ENCODE measurements at places on chromosomes 11 and 22.

GRCh38 chr11:91231226-91231625, 993.4 kb upstream of the FAT3 start:
- no peak for DNase-seq

GRCh38 chr11:95426823-95427462, 195.9 kb upstream of the SESN3 start:
- DNase-seq: no peak

GRCh38 chr22:48426466-48427380, 1401.0 kb downstream of the BRD1 start:
- DNase-seq: no peak

DNA sequence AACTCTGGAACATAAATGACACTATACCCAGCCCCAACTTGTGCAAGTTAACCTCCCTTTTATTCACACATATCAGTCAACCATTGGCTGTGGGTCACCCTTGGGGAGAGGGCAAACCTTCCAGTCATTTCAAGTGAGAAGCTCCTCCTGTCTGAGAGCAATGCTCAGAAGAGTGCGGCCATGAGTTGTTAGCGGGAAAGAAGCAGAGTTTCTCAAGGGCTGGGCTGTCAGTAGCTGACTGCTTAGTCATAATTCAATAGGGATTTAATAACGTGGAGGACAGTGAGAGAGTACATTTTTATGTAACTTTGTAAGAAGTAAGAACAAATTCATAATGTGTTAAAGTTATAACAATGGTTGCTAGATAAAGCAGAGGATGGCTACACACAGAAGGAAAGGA, 5.1 kb downstream of the PATE2 start:
- no peak for DNase-seq

DNA sequence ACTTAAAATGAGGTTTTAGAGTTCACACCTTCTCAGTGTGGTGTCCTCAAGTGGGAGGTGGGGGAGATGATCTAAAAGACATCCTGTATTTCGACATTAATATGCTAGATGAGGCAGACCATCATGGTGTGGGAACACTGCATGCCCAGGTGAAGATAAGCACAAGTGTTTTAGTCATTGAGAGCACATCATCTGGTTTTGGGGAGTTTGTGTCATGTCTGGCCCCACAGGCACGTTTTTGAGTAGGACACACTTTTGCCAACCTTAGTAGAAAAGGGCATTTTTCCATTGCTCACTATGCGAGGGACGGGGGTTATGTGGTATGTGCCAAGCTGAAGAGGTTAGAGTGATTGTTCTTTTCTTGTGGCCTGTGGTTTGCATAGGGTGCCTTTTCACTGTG, 189.3 kb downstream of the DBX1 start:
- DNase-seq: no peak

All from stimulated activated CD4-positive, alpha-beta T cell treated with anti-CD3 and anti-CD28 coated beads, Interleukin-4, amount 100 ng/mL, for 4 hours (primary cell).